Germinal center (tissue), 1 donor: ENCODE measurements at places on chromosomes 16 and 17.

GRCh38 chr16:66483689-66484452 lies 56.8 kb downstream of the BEAN1 start:
- DNase-seq = peak; percentile 84

DNA sequence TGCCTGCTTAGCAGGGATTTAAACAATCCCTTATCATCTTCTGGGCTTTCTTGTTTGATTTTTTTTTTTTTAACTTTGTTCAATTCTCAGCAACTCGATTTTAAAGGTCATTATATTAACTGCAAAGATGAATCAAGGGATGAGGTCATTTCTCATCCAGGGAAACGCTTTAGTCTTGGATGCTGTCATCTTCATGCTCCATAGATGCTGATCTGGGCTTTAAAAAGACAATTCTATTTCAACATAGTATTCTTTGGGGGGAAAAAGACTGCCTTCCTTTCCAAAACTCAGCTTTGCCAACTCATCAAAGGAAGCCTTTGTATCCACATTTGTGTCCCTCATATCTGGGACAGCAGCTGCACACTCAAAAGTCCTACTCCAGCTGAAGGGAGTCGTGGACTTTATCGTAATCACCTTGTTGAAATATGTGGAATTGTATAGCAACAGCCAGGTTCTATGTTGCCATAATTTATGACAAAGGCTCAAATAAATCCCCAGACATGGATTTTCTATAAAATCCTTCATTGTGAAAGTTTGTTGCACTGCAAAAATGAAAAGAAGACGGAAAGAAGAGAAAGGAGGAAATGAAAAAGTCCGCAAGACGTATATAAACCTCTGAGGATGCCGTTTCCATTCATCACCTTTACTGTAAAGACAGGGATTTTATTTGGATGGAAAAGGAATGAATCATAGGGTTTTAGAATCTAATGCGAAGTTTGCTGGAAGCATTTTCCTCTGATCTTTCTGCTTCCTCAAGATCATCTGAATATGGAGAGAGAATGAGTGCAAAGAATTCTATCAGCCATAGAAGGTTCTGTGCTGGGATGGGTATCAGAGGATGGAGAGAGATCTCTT lies 48.6 kb upstream of the XYLT1 start:
- no peak for DNase-seq

DNA sequence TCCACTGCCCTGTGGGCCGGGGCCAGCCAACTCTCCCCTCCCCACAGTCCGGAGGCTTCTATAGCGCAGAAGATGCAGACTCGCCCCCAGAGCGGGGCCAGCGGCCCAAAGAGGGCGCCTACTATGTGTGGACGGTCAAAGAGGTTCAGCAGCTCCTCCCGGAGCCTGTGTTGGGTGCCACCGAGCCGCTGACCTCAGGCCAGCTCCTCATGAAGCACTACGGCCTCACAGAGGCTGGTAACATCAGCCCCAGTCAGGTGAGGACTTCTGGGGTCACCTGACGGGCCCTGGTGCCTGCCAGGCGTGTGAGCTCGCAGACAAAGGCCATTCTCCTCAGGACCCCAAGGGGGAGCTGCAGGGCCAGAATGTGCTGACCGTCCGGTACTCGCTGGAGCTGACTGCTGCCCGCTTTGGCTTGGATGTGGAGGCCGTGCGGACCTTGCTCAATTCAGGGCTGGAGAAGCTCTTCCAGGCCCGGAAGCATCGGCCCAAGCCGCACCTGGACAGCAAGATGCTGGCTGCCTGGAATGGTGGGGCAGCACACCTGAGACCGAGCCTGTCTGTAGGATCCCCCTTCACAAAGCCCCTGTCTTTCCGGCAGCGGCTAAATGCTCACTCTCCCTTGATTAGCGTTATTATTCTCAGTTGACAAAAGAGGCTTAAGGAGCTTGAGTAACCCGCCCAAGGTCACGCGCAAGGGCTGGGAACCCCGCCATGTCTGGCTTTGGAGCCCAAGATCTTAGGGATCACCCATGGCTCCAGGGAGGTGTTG lies 3.9 kb downstream of the SPATA20 start:
- no peak for DNase-seq

DNA sequence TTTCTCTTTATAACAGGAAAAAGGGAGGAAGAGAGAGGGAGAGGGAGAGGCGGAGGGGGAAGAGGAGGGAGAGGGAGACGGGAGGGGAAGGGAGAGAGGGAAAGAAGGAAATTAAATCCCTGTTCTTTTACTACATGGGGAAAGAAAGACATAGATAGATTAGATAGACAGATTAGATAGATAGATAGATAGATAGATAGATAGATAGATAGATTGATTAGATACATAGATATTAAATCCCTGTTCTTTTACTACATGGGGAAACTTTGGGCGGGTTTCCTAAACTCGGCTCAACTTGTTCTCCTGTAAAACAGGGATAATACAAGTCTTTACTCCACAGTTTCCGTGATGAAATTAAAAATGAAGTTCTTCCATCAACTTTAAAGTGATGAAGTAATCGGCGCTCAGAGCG lies 661 bp downstream of the RFWD3 start:
- DNase-seq = no peak

DNA sequence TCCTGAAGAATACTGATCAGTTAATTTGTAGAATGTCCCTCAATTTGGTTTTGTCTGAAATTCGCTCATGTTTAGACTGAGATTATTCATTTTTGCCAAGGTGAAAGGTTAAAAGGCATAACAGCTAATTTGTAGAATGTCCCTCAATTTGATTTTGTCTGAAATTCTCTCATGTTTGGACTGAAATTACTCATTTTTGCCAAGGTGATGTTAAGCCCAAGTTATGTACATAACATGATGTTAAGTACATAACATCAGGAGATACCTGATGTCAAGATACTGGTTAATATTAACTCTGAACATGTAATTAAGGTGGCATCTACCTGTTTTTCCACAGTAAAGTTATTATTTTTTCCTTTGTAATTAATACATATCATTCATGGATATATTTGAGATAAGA lies 243.4 kb upstream of the PMFBP1 start:
- DNase-seq = no peak

GRCh38 chr17:81436294-81436849 lies 41.1 kb downstream of the BAHCC1 start:
- DNase-seq = no peak

DNA sequence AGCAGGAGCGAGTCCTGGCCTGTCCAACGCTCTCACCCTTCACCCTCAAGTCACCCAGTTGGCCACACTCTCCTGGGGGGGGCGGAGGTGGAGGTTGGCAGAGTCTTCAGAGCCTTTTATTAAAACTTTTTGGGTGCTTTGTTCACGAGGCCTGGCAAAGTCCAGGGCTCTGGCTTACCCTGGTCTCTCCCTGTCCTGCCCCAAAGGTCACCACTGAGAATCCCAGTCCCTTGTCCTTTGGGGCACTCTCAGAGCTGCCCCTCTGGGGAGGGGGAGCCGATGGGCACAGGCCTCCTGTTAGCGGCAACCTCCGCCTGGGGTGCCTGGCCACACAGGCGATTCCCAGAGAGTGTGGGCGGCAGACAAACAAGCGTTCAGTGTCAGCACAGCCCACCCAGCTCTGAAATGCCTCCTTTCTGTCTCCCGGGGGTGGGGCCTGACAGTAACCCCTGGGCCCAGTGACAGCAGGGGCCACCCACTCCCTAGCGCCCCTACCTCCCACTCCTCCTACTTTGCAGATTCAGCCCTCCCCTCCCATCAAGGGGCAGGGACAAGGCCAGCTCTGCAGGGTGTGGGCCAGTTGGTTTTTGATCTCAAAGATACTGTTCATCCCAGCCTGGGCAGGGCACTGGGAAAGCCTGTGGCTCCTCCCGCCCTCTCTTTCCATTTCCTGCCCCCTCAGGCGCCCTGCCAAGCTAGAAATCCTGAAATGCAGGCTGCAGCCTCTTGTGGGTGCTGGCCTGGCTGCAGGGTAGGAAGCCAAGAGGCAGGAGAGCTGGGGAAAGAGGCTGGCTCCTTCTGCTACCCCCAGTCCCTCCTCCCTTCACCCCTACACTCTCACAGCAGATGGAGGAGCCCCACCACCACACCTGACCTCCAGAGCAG lies 36.6 kb upstream of the EMP2 start:
- DNase-seq = no peak

- no peak for DNase-seq
Measured at GRCh38 chr16:85197611-85198566, 85.6 kb upstream of the CIBAR2 start.

GRCh38 chr16:58038219-58038641 lies 12.7 kb downstream of the MMP15 start:
- DNase-seq = no peak

DNA sequence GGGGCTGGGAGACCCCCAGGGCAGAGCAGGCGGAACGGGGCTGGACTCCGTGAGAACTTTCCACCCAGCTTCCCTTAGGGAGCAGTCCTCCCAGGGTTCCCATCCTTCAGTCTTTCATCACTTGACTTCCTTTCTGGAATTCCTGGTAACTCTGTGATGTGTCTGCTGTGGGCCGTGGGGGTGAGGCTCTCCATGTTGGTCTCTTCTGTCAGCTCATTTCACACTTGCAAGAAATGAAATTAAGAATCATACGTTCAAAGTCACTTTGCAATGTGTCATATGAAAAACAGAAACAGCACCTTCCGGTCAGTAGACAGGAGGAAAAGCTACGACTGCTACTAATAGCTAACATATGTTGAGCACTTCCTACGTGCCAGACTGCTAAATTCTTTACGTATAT lies 5.4 kb upstream of the BBS2 start:
- DNase-seq = no peak

DNA sequence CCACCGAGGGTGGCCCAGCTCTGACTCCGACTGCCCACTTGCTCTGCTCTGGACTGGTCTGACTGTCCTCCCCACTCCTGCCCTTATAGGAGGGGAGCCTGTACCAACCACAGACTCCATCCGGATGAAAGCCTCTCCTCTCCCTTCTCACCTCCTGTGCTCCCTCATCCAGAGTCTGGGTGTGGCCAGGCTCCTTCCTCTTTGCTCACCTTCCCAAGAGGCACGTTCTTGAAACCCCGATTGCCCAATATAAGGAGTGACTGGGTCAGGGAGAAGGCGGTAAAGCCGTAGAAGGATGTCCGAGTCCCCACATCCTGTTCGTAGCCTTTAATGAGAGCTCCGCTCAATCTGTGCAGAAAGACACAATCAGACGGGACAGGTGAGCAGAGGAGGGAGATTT lies 17.1 kb downstream of the ST6GALNAC1 start:
- no peak for DNase-seq

GRCh38 chr17:61469949-61470348 lies 17.7 kb downstream of the TBX4 start:
- no peak for DNase-seq

GRCh38 chr16:86534779-86535615 lies 20.0 kb downstream of the MTHFSD start:
- DNase-seq = no peak

GRCh38 chr17:44112284-44113280 lies 10.9 kb downstream of the HDAC5 start:
- no peak for DNase-seq

GRCh38 chr17:75701288-75701687 lies 20.0 kb upstream of the ITGB4 start:
- no peak for DNase-seq

GRCh38 chr16:72927199-72928089 lies 120.5 kb downstream of the ZFHX3 start:
- no peak for DNase-seq

GRCh38 chr16:68146585-68146984 lies 61.4 kb downstream of the NFATC3 start:
- DNase-seq = no peak

DNA sequence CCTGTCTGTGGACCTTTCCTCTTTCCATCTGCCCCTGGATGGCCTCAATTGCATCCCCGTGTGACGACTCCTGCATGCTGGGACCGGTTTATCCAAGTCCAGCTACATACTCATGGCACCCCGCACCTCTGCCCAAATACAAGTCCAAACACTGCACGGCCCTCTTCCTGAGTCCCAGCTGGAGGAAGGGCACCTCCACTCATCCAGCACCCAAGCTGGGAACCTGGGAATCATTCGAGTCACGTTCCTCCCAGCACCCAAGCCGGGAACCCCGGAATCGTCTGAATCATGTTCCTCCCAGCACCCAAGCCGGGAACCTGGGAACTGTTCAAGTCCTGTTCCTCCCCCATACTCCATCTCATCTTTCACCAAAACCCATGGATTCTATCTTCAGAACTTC lies 10.2 kb downstream of the TRARG1 start:
- no peak for DNase-seq

DNA sequence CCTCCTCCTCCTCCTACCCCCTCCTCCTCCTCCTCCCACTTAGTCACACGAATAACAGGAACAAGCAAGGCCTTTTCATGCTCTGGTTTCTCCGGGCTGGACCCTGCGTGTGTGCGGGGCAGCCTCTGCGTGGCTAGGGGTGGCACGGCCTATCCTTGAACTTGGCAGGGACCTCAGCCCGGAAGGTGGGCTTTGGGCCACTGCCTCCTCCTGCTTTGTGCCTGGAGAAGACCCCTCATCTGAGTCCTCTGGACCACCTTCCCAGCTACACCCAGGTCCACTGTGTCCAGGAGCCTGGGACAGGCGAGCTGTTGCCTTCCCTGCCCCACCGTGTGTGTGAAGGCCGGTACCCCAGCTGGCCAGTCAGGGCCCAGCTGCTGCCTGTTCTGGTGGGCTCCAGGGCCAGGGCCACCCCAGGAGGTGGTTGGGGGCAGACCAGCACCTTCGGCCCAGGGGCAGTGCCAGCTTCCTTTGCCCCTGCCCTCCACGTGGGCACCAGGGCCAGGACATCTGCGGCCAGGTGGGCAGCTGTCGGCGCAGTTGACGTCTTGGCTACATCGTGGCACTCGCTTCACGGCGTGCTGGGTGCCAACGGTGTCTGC lies 35.4 kb downstream of the GINS2 start:
- DNase-seq = no peak

DNA sequence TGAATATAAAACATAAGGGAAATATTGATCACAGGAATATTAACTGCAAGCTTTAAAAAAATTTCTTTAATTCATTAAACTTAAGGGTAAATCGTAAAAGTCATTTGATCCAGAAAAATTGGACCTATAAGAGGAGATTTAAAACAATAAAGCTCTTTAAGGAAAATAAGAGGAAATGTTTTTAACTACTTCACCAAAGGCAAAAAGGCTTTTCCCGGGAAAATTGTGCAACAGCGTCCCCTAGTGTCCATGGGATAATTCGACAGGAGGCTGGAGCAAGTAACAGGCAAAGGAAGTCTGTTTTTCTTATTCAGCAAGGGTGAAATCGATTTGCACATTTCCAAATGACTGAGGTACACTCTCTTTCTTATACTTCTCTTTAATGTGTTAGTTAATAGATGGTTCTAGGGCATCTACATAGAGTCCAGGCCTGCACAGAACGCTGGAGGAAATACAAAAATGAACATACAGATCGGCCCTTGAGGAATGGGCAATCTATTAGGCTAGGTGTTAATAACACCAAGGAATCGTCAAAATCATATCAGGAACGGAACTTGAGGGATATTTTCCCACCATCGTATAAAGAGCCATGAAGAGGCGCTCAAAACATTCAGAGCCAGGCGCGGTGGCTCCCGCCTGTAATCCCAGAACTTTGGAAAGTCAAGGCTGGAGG lies 61.4 kb downstream of the ZNF18 start:
- no peak for DNase-seq

- no peak for DNase-seq
Measured at GRCh38 chr17:77990301-77990700, 31.8 kb downstream of the TNRC6C start.
